ENCODE measurements at places on chromosomes 12 and 14. TPM values are rescaled to one million over a fixed set of nuclear protein-coding genes. Genes with fewer than 3 reads are reported as not detected.

GYS2 gene
- not detected for total RNA-seq

DNA sequence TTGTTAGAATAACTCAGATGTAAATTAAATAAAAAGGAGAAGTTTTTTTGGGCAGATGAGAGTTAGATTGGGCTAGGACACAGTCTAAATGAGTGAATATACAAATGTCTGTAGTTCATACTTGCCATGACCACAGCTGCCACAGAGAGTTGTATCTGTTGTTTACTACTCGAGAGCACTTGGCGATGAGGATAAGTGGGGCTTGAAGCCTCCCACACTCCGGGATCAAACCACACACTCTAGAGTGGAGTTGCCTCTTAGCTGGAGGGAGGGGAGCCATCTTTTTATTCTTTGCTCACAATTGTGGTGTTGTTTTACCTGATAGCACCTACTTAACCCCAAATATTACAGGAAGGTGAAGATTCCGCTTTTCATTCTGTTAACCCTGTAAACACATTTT is 27.5 kb downstream of the BEST3 start:
- no peak overlapping the region for H3K27ac ChIP-seq
- H3K4me1 ChIP-seq, result no peaks in the 10 kb centered on the region
- DNase-seq, result no peak

DNA sequence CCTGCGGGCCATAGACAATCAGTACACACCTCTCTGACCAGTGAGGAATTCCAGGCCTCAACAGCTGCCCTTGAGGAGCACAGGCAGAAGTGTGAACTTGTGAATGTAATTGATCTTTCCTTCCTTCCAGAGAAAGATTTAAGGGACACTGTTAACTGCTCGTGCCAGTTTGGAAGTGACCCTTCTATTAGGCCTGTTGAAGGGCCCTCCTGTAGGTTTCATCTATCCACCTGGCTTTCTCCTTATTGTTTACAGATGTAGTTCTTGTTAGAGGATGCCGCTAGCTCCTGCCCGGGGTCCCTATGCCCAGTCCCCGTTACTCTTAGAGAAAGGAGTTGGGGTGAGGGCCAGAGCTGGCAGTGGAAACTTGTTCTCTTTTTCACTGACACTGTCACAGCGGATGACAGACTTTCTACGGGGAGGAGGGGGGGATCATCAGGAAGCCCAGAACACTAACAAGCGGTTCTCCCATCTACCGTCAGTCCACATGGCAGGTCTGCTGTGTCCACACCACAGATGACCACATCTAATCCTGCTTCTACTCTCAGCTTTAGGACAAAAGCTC is 42.6 kb downstream of the SH2B3 start:
- H3K4me1 ChIP-seq, result no peaks in the 10 kb centered on the region
- H3K27ac ChIP-seq, result peak overlapping the region; percentile 45
- DNase-seq, result no peak
- H3K4me3 ChIP-seq, result no peak overlapping the region
- no peaks in the 10 kb centered on the region for H3K27me3 ChIP-seq
- H3K36me3 ChIP-seq, result peaks cover 72% of the 10 kb centered on the region

PRPH gene
- not detected for total RNA-seq

FLRT2 gene
- total RNA-seq, result not detected

DNA sequence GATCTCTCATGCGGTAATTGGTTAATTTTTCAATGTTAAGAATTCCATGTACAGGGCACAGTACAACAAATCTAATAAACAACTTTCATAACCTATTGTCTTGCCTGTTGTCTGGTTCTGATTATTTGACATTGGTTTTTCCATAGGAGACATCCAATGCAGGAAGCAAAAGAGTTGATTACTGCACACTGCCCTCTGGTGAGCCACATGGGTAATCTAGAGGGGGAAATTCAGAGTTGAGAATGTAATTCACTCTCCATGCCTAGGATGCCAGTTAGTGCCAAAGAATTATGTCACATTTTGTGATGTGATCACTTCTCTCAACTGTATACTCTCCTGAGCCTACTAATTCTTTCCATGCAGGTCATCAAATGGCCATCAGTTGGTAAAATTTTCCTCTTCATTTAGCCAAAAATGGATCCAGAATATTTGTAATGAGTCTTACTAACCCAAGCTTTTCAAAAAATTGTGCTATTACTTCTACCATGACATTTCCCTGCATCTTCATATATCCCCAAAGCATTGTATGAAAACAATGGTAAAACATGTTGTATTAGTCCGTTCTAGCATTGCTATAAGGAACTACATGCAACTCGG is 17.7 kb upstream of the CCDC91 start:
- no peaks in the 10 kb centered on the region for H3K27me3 ChIP-seq
- no peak overlapping the region for H3K4me3 ChIP-seq
- DNase-seq, result peak; percentile 43
- H3K27ac ChIP-seq, result no peak overlapping the region
- H3K36me3 ChIP-seq, result no peaks in the 10 kb centered on the region

- no peaks in the 10 kb centered on the region for H3K27me3 ChIP-seq
- no peak overlapping the region for H3K27ac ChIP-seq
- H3K36me3 ChIP-seq, result no peaks in the 10 kb centered on the region
- DNase-seq, result no peak
These were observed 127.2 kb upstream of the RGS6 start for GRCh38 chr14:71804992-71805391.

- H3K27ac ChIP-seq, result no peak overlapping the region
- no peaks in the 10 kb centered on the region for H3K36me3 ChIP-seq
- no peak for DNase-seq
- H3K27me3 ChIP-seq, result no peaks in the 10 kb centered on the region
- H3K4me1 ChIP-seq, result no peaks in the 10 kb centered on the region
These were observed 316.8 kb downstream of the SNAPC1 start for GRCh38 chr14:62079038-62079437.

- no peak overlapping the region for H3K27ac ChIP-seq
- H3K27me3 ChIP-seq, result no peaks in the 10 kb centered on the region
- H3K4me3 ChIP-seq, result no peak overlapping the region
These were observed 69.8 kb downstream of the SCFD1 start for GRCh38 chr14:30691751-30692398.

DNA sequence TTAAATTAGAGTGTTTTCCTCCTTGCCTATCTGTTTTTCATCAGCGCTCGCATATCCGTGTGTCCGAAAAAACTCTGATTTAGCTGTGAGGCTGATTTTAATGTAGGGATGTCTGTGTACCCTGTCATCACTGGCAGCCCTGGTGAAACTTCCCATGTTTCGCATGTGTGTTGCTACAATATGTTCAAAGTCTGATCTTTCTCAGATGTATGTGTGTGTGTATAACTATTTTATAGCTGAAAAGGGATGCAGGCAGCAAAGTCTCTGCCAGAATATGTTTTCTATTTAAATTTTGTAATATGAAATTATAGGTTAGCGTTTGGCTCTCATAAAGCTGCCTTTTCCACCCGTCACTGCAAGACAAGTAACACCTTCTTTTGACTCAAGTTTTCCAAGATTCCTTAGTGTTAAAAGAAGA is 154.8 kb downstream of the TMTC2 start:
- H3K27ac ChIP-seq, result no peak overlapping the region
- no peaks in the 10 kb centered on the region for H3K27me3 ChIP-seq
- DNase-seq, result no peak
- no peak overlapping the region for H3K4me3 ChIP-seq
- H3K36me3 ChIP-seq, result no peaks in the 10 kb centered on the region

DNA sequence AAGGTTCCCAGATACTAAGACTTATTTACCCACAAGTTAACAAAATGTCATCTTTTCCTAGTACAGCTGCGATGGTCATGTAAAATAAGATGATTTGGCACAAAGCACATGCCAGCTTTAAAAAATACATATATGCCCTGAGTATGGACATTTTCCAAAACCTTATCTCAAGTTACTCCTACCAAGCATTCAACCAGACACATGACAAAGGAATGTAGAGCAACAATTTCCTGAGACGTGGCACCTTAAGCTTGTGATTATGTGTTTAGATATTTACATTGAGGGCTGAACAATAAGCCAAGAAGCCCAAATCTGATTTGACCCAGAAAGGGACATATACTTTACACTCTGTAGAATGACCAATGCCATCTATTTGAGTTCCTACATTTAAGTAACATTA is 24.5 kb upstream of the OVCH1 start:
- DNase-seq, result no peak
- no peak overlapping the region for H3K4me3 ChIP-seq
- no peak overlapping the region for H3K27ac ChIP-seq
- H3K27me3 ChIP-seq, result no peaks in the 10 kb centered on the region
- no peaks in the 10 kb centered on the region for H3K4me1 ChIP-seq
- H3K36me3 ChIP-seq, result no peaks in the 10 kb centered on the region

SLC17A8 gene
- not detected for total RNA-seq

DNA sequence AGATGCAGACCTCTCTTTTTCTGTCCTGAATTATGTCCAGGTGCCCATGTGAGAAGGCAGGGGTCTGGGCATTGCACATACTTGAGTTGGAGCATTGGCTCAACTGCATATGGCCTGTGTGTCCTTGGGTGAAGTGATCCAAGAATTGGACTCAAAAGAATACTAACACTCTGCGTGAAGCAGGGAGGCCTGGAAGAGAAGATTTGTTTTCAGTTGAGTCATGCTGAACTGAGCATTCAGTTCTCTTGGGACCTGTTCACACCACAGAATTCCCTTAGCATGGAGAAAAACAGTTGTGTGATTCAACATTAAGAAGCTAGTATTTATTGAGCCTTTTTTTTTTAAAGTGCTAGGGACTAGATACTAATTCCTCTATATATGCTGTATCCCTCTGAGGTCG is 164.7 kb upstream of the TBX3 start:
- no peak for DNase-seq
- no peaks in the 10 kb centered on the region for H3K36me3 ChIP-seq
- H3K27ac ChIP-seq, result no peak overlapping the region
- no peaks in the 10 kb centered on the region for H3K4me1 ChIP-seq
- no peaks in the 10 kb centered on the region for H3K27me3 ChIP-seq
- no peak overlapping the region for H3K4me3 ChIP-seq

DNA sequence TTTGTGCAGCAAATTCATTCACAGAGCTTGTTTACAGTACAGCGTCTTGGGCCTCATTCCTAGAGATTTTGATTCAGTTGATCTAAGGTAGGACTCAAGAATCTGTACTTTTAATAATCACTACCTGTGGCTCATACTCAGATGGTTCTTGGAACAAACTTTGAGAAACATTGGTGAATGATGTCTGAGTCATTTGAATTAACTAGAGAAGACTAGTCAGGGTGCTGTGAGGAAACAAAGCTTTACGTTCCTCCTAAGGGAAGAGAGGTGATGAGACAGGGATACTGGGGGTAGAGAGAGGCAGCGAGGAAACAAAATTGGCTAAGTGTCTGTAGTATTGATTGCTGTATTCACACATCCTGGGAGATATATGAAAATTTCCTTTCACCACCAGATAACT is 109.4 kb downstream of the SLC15A5 start:
- no peaks in the 10 kb centered on the region for H3K27me3 ChIP-seq
- H3K36me3 ChIP-seq, result no peaks in the 10 kb centered on the region
- H3K4me3 ChIP-seq, result no peak overlapping the region
- H3K27ac ChIP-seq, result no peak overlapping the region
- no peaks in the 10 kb centered on the region for H3K4me1 ChIP-seq

GRCh38 chr14:64689289-64689688 is 14.9 kb upstream of the PLEKHG3 start:
- no peak overlapping the region for H3K4me3 ChIP-seq
- H3K27ac ChIP-seq, result no peak overlapping the region
- no peaks in the 10 kb centered on the region for H3K36me3 ChIP-seq
- no peak for DNase-seq
- peaks cover 33% of the 10 kb centered on the region for H3K27me3 ChIP-seq

- no peak overlapping the region for H3K27ac ChIP-seq
- H3K27me3 ChIP-seq, result peaks cover 80% of the 10 kb centered on the region
These were observed 89.9 kb downstream of the SLC24A4 start for GRCh38 chr14:92412912-92413311.

DNA sequence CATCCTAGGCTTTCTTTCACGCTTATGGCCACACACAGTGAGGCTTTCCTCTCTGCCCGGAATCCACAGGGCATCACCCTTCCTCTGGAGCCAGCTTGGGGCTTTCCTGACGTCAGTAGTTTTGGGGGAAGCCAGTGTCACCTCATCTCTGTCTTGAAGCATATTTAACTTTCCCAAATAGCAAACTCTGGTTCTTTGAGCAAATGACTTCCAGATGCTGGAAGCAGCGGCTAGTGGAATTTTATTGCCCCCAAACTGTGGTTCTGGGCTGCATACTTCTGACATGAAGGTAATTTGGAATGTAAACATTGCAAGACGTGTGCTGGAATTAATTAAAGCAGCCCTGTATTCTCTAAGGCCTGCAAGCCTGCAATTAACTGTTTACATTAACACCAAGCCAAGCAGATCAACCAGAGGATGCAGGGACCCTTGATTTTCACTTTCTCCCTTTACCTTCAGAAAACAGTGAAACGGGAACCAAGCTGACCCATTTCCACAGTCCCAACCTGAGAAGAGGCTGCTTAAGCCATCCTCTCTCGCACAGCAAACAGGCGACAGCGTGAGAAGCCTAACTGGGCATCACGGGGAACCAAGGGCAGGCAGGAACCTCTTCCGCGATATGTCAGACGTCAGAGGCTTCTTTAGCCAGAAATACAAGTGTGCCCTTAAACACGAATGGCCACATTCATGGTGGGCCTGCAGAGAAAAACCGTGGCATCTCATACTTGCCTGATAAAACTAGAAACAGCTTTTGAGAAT is 258.4 kb downstream of the CACNA1C start:
- no peaks in the 10 kb centered on the region for H3K4me1 ChIP-seq
- H3K4me3 ChIP-seq, result no peak overlapping the region
- DNase-seq, result no peak
- H3K27me3 ChIP-seq, result peaks cover 24% of the 10 kb centered on the region
- no peaks in the 10 kb centered on the region for H3K36me3 ChIP-seq
- H3K27ac ChIP-seq, result no peak overlapping the region

FBXO21 gene
- total RNA-seq, result 57.5 TPM

DNA sequence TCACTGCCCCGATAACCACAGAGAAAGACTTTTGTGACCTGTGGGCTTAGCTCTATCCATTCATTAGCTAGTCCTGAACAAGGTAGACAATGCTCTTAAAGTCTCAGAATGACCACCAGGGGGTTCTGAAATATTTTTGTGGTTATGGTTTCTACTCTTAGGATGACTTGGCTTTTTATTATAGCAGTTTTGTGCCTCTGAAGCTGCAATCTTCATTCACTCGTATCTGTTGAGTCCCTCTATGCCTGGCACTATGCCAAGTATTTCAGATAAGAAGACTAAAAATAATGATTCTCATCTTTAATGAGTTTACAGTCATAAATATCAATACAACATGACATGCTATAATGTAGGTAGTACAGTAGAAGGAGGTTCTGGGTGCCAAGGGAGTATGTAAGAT is 130.8 kb upstream of the TRHDE start:
- no peak for DNase-seq
- H3K27ac ChIP-seq, result no peak overlapping the region
- no peak overlapping the region for H3K4me3 ChIP-seq

RNASE7 gene
- not detected for total RNA-seq

CFAP54 gene
- 0.35 TPM for total RNA-seq

All from Calu3 (cell line).